ENCODE measurements at places on chromosomes 1 and 21.

- ATAC-seq: no peak
Observed at GRCh38 chr1:232239998-232240397, 389.9 kb downstream of the SIPA1L2 start.

DNA sequence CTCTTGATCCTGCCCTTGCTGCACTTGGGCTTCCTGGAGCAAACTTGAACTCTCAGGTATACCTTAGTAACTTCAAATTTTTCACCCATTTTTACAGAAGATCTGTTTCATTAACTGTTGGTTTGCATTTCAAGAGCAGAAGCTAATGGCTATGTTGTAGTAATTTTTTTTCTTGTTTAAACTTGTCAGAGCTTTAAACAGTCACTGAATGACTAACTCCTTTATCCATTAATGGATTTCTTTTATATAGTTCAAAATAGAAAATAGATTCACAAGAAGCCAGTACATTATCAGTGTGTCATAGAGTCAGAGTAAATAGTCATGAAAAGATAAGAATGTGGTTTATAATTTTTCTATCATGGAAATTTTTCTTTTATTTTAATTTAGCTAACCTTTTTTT is 13.6 kb downstream of the SRSF11 start:
- ATAC-seq: no peak

DNA sequence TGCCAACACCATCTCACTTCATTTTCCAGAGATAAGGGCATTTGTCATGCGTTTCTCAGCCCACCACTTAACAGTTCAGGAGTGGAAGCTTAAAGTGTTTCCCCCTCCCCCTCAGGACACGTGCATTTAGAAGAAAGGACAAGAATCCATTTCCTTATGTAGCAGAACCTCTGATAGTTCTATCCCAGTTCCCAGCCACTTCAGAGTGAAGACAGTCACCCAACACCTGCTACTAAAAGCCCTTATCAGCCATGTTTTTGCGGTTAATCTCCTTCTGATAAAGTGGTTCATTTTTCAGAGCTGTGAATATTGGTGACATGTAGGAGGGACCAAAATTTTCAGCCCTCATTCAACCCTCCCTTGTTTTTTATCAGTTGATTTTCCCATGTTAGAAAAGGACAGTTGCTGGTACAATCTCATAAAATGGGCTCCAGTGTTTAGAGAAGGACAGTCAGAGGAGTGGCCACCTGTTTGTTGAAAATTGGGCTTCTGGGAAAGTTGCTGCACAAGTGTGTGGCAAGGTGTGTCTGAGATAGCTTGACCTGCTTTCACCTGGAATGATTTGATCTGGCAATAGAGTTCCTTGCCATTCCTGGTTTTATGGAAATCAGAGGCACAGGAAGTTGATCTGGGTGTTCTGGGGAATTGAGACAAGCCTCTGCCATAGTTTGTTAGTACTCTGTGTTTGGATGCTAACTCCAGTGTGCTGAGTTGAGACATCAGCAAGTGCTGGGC is 114.0 kb downstream of the PPP1R12B start:
- ATAC-seq: no peak

GRCh38 chr1:153698923-153699714 is 20.6 kb downstream of the NPR1 start:
- ATAC-seq: peak; percentile 24

DNA sequence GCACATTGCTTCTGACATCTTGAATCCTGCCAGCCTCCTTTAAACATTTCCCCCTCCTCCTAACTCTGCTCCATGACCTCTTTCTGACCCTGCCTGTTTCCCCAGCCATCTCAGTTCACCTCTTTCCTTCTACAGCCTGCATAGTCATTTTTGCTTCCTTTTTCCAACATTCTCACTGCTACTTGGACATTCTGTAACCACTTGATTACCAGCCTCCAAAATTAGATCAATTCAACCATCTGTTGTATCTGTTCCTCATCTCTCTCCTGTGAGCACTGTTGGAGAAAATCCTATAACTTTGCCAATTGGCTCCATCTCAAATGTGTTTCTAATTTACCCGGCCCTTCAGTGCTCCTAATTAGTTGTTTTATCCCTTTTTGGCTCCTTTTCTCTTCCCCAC is 27.5 kb upstream of the GPR88 start:
- ATAC-seq: no peak

GRCh38 chr1:36349839-36350238 is 26.4 kb upstream of the EVA1B start:
- no peak for ATAC-seq

DNA sequence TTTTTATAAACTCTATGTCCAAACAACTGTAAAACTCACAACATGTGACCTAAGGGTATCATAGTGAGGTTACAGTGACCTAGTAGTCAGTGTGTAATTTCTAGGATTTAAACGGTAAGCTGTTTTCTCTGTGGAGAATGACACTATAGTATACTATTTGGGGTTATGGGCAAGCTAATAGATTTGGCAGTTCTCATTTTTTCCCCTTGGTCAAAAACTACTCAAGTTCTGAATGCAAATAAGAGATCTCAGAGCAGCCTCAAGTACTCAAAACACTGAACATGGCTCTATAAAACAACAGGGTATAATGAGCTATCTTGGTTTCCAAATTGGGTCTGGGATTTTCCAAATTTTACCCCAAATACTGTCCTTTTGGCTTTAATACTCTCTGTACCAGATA is 88.5 kb upstream of the HMCN1 start:
- ATAC-seq: no peak

GRCh38 chr1:240663169-240663879 is 51.4 kb upstream of the GREM2 start:
- ATAC-seq: no peak

GRCh38 chr1:106749906-106750305 is 306.6 kb upstream of the PRMT6 start:
- ATAC-seq: no peak

- ATAC-seq: no peak
Observed at GRCh38 chr1:1612104-1612400, 3.2 kb upstream of the MIB2 start.

DNA sequence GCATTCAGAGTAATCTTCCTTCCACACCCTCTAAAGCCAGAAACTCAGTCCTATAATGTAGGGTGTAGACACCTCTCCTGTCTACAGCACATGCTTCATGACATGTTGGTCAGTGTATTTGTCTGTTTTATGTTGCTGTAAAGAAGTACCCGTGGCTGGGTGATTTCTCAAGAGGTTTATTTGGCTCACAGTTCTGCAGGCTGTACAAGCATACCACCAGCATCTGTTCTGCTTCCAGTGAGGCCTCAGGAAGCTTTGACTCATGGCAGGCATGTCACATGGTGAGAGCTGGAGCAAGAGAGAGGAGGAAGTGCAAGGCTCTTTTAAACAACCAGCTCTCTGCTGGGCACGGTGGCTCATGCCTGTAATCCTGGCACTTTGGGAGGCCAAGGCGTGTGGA is 12.1 kb downstream of the PLOD1 start:
- ATAC-seq: no peak

DNA sequence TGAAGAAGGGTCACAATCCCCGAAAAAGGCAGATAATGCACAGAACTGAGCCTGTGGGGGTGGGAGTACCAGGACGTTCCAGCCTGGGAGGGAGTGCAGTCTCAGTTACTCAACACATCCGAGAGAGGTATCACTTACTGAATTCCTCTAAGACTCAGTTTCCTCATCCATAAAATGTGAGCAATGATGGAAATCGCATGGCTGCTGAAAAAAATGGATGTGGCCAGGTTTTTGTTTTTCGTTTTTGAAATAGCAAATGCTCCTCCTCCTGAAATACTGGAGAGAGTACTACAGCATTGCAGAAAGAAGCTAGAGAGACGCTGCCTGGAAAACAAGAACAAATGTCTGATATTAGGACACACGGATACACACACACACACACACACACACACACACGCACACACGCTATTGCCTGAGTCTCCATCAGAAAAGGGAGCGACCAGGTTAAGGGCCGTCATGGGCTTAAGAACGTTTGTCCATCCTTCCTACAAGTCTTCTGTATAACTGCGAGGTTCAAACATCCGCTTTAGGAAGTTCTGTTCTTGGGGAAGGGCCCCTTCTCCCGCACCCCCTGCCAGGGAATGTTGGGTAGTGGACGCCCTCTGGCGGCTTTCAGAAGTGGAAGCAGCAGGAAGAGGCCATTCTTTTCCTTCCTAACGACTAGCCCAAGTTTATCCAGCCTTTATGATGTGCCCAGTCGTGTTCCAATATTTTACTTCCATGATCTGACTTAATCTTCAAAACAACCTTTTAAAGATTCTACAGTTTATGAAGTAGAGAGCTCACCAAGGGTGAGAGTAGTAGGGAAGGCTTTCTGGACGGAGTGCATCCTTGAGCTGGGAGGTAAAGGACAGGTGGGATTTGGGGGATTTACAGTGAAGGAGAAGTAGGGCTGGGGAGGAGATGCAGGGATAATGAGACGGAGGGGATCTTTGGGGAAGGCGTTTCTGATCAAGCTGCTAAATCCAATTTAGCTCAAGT is 699 bp upstream of the NES start:
- ATAC-seq: peak; percentile 63

- ATAC-seq: peak; percentile 90
Observed at GRCh38 chr1:202599669-202600431, 110.4 kb downstream of the SYT2 start.

DNA sequence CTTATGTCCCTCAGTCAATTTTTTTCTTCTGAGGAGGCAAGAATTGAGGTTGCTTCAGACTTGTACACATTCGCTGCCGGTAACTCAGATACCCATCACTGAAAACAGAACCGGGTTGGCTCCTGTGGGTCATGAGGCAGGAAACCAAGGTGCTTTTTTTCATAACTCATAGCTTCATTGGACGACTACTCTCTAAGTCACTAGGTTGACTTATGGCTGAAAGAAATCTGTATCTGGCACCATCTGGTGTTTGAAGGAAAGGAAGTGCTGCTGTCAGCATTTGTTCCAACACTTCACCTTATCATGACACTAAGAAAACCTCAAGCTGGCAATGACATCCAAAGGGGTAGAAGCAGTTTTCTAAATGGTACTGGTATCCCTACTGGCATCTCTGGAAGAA is 82.3 kb downstream of the TBX19 start:
- ATAC-seq: peak; percentile 16

- ATAC-seq: peak; percentile 72
Observed at GRCh38 chr1:36239941-36240637, 15.8 kb downstream of the THRAP3 start.

GRCh38 chr1:6950001-6950765 is 164.9 kb downstream of the CAMTA1 start:
- ATAC-seq: no peak

DNA sequence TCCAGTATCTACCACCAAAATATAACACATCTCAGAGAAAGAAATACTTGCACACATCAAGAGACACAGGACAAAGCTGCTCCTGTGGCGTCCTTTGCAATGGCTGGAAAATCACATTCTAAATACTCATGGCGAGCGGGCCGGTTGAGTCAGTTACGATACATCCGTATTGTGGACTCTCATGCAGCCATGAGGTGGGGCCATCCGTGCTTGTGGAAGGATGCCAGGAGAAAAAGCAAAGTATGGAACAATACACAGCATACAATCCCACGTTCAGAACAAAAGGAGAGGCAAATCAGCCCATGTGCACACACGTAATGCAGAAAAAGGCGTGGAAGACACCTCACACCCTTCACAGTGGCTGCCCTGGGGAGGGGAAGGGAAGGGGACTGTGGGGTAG is 13.1 kb downstream of the ATP13A2 start:
- no peak for ATAC-seq

DNA sequence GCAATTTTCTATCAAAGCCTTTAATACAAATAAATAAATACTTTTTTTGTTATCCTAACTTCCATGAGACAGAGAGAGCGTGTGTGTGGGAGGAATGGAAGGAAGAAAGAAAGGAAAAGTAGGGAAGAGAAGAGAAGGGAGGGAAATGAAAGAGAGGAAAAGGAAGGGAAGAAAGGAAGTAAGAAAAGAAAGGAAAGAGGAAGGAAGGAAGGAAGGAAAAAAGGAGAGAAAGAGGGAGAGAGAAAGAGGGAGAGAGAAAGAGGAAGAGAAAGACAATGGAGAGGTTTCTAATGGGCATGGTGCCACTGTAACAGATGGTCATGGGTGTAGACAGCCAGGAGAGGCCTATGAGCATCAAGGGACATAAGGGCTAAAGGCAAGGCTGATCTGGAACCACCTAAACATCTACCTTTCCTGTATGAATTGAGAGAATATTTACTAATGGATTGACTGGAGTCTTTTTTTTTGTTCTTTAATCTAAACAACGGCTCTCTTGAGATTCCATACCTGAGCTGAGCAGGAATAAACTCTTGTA is 234.9 kb downstream of the PTPRC start:
- no peak for ATAC-seq

- no peak for ATAC-seq
Observed at GRCh38 chr1:41571041-41571440, 86.6 kb upstream of the EDN2 start.

DNA sequence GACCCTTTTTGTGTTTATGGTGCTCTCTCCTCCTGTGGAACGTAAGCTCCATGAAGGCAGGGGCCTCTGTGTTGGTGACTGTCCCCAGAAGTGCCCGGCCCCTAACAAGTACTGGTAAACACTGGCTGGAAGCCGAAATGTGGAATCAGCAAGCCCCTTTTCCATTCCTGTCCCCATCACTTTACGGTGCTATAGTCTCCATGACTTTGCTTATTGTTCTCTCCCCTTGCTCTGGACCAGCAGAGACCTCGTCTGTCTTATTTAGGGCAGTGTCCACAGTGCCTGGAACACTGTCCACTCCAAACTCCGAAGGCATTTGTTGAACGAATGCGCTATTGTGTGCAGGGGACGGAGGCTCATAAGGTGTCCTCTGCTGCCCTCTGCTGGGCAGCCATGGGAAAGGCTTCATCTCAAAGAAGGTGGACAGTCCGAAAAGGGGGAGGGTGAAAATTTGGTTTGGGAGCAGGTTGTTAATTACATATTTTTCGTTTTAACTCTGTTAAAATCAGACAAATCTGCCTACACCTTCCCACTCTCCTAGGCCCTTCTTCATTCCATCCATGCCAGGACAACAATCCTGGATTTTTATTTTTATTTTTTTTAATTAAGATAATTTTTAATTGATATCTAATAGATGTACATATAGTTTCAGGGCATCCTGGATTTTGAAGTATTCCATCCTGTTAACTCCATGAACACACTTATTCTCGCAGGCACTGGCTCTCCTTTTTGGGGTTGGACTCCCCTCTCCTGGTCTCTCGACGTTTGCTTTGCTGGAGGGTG is 115.6 kb downstream of the PGBD5 start:
- ATAC-seq: peak; percentile 84

DNA sequence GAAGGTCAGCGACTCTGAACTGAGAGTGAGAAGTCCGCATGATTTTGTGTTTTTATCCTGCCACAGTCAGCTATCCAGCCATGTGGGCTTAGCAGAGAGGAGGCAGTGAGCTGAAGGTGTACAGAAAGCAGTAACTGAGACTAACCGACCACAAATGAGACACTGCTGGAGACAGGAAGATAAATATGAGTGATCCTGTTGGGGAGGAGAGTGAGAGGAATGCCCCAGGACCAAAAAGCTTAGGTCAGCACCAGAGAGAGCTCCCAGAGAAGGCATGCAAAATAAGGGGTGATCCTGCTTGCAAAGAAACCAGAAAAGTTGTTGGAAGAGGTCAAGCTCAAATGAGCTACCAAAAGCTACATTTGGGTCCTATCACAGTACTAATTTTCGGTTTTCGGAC is 63.7 kb downstream of the HLCS start:
- ATAC-seq: no peak

All from gastroesophageal sphincter (tissue), 4 donors.